Renal pelvis (tissue), 12 donors: ENCODE measurements at places on chromosomes 7 and 10.

DNA sequence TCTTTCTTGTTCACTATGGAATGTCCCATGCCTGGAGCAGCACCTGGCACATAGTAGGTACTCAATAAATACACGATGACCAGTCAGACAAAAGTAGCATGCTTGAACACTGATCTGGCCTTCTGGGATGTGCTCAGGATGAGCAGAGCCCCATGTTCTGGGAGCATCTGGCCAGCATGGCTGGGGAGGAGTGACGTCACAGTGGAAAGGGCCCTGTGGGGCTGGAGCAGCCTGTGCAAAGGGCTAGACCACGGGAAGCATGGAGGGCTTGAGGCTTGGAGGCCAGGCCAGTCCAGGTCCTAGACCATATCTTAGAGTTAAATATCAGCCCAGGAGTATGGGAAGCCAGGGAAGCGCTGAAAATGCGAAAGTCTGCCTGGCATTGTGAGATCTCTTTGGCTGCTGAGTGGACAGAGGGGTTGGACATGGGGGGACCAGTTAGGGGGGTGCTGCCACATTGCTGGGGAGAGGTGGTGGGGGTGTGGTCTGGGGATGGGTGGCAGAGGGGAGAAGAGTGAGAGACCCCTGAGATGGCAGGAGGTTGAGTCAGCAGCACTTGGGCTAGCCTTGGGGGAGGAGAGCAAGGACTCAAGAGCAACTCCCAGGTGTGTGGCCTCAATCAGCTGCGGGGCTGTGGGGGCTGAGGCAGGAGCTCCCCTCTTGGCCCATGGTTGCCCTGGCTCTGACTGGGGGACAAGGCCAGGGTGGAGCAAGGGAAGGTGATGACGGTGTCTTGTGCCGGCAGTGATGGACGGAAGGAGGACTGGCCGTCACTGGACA is 34.9 kb downstream of the ZCCHC24 start:
- no peak for DNase-seq

- DNase-seq, result no peak
These were observed 172.9 kb upstream of the SEMA3E start for GRCh38 chr7:83821866-83822265.

DNA sequence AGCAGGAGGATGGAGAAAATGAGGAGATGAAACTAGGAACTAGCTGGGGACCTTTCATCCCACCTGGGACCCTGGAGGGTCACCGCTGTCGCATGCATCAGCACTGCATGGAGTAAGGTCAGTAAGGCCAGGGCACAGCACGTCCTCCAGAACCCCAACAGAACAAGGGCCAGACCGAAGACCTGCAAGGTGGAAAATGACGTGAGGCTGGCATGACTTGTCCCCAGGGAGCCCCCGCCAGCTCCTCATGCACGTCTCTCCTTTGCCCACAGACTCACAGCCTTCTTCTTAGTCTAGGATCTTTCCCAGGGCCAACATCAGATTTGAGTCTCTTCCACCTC is 4.7 kb downstream of the ZNF488 start:
- DNase-seq, result no peak

GRCh38 chr10:71804077-71804476 is 30.8 kb upstream of the VSIR start:
- DNase-seq, result no peak

- no peak for DNase-seq
These were observed 526.8 kb downstream of the PLXDC2 start for GRCh38 chr10:20343036-20343435.

DNA sequence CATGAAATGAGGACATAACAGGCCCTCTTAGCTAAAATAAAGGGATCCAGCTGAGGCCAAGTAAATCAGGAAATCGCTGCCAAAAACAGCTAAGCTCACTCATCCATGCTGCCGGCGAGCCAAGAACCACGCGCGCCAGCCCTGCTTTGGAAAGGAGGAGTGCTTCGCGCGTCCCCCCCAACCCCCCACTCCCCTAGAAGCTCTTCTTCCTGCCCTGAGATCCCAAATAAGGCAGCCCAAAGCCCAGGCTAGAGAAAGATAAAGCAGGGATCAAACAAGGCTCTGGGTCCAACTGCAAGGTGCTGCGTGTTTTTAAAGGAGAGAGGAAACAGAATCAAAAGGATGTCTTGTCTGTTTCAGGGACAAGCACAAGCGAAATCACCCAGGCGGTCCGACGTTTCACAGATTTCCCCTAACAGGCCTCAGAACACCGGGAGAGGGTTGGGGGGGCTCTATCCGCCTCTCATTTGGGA is 168.3 kb upstream of the AUTS2 start:
- peak; percentile 75 for DNase-seq

DNA sequence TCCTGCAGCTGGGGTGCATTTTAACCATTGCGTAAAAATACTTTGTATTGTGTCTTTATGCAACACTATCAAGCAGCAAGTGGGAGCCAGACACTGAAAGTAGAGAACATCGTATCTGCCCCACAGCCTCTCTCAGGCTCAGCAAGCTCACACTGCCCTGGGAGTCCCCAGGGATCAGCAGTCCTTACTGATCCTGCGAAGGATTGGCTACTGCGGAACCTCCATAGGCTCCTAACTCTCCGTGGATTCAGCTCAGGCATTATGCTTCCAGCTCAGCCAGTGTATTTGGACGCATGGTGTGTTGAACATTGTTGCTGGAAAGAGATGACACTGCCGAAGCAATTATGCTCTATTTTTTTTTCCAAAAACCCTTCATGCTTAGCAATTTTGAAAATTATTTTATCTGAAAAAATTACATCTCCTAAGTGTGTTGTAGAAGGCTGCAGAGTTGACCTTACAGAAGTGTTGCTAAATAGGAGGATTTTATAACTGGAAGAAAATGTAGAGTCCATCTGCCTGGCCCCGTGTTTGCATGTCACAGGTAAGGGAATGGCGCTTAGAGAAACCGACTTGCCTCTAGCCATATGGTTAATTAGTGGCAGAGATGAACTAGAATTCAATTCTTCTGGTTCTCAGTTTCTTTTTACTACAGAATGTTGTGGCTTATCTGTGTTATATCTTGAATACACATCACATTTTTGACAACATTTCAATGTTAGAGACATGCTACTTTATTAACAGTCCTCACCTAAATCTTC is 276.4 kb upstream of the COBL start:
- no peak for DNase-seq

GRCh38 chr10:88392222-88392621 is 190.9 kb downstream of the RNLS start:
- DNase-seq, result no peak

GRCh38 chr10:4385231-4385870 is 440.7 kb upstream of the AKR1E2 start:
- DNase-seq, result no peak

DNA sequence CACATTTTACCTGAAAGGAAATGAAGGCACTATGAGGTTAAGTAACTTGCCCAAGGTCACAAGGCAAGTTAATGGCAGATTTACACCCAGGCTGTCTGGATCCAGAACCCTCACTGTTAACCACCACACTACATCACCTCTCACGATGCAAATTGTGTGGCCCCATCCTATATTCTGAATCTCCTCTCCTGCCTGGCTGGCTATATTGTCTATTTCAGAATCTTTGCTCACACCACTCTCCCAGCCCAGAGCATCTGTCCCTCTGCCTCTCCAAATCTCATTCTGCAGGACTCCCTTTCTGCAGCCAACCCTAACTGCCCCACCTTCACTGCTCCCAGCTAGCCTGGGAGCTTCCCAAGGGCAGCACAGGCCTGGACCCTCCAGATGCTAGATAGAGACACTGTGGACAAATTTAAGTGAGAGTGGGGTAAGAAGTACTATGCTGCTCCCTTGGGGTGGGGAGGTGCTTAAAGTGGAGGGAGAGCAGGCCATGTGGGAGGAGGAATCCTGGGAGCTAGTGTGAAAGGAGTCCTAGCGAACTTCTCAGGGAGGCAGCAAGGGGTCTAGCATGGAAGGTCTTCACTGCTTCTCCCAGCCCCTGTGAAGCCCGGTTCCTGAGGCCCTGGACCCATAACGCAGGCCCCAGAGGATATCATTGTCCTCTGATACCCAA is 786 bp downstream of the CUEDC2 start:
- no peak for DNase-seq
